ENCODE measurements at places on chromosomes 5 and 9. TPM values are rescaled to one million over a fixed set of nuclear protein-coding genes. Genes with fewer than 3 reads are reported as not detected.

GRCh38 chr9:82805027-82805426, 257.9 kb downstream of the RASEF start:
- DNase-seq: no peak

GRCh38 chr9:114186605-114187289, 31.4 kb downstream of the COL27A1 start:
- no peak for DNase-seq

DNA sequence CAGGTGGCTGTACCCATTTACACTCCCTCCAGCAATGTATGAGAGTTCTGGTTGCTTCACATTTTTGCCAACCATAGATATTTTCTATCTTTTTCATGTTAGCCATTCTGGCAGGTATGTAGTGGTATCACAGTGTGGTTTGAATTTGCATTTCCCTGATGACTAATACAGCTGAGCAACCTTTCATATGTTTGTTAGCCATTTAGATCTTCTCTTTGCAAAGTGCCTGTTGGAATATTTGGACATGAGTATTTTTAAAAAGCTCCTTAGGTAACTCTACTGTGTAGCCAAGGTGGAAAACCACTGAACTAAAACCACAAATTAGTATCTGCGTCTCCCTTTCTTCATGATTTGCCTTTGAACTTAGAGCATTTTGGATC, 31.9 kb downstream of the IRF1 start:
- no peak for DNase-seq

GRCh38 chr9:75610246-75610645, 280.2 kb upstream of the PCSK5 start:
- no peak for DNase-seq

DNA sequence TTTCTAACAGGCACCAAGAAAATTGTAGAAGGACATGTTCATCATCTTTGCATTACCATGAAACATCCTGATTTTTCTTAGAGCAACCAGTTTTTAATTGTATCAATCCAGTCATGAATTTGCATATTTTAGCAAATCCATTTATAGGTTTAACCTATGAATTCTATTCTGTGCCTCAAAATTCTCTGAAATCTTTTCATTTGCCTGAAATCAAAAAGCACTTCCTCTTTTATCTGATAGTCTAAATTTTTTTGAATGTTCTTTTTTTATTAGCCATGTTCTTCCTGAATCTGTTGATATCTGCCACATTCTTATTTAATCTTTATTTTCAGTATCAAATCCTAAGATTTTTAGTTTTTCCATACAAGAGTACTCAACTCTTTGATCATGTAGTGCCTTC, 36.9 kb upstream of the SRP19 start:
- no peak for DNase-seq

DNA sequence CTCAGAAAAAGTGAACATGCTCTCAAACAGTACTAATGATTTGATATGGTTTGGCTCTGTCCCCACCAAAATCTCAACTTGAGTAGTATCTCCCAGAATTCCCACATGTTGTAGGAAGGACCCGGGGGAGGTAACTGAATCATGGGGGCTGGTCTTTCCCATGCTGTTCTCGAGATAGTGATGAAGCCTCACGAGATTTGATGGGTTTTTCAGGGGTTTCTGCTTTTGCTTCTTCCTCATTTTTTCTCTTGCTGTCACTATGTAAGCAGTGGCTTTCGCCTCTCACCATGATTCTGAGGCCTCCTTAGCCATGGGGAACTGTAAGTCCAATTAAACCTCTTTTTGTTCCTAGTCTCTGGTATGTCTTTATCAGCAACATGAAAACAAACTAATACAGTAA, 401.3 kb downstream of the BNC2 start:
- no peak for DNase-seq

FOXD4L4 gene
- 0.47 TPM for total RNA-seq

PCDHA10 gene
- 1.5 TPM for total RNA-seq

- DNase-seq: no peak
Observed at GRCh38 chr5:5592541-5592940, 170.1 kb downstream of the ICE1 start.

GRCh38 chr5:130400091-130400490, 495.8 kb downstream of the CHSY3 start:
- DNase-seq: no peak

- DNase-seq: no peak
Observed at GRCh38 chr5:55441107-55441771, 93.5 kb downstream of the PLPP1 start.

DNA sequence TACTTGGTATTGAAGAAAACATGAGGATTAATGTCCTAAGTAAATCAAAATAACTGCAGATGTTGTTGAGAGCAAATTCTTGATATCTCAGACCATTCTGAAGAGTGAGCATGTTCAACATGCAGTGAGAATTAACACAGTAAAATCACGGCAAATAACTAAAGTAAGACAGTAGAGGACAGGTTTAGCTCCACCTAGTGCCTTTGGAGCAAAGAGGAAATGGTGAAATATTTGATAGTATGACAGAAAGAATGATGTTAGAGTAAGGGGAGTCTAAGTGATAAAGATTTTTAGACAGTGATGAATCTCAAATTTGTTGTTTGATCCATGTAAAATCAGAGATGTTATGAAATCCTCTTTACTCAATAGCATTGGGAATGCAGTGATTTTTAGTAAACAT, 424.2 kb downstream of the TMEM161B start:
- DNase-seq: no peak

TTC23L gene
- 2.8 TPM for total RNA-seq

SLC6A19 gene
- not detected for total RNA-seq

DNA sequence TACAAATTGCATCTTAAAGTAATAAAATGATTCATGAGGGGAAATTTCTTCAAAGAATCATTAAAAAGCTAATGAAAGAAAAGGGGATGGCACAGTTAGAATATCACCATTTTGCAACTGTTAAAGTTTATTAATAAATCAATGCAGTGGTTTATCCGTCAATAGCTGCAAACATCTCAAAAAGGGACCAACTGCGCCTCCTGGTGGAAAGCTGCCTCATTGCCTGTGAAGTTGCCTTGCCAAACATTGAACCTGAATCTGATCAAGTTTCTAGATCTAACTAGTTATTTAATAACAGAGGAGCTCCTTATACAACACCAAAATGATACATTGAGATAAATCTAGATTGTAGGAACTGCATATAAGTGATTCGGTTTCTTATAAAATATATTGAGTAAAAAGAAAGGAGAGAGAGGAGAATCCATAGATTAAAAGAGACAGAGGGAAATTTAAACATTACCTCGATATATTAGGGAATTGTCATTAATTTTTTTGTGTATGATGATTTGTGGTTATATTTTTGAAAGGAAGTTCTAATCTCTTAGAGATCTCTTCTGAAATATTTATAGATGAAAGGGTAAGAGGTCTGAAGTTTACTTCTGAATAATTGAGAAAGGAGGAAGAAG, 6.9 kb upstream of the NDUFB6 start:
- peak; percentile 73 for DNase-seq

PCDHGA8 gene
- 3.3 TPM for total RNA-seq

TMC1 gene
- total RNA-seq: 3.5 TPM

Data from ureter (tissue), 1 donor.